AG08395 (cell line): ENCODE measurements at places on chromosomes 16 and 17.

DNA sequence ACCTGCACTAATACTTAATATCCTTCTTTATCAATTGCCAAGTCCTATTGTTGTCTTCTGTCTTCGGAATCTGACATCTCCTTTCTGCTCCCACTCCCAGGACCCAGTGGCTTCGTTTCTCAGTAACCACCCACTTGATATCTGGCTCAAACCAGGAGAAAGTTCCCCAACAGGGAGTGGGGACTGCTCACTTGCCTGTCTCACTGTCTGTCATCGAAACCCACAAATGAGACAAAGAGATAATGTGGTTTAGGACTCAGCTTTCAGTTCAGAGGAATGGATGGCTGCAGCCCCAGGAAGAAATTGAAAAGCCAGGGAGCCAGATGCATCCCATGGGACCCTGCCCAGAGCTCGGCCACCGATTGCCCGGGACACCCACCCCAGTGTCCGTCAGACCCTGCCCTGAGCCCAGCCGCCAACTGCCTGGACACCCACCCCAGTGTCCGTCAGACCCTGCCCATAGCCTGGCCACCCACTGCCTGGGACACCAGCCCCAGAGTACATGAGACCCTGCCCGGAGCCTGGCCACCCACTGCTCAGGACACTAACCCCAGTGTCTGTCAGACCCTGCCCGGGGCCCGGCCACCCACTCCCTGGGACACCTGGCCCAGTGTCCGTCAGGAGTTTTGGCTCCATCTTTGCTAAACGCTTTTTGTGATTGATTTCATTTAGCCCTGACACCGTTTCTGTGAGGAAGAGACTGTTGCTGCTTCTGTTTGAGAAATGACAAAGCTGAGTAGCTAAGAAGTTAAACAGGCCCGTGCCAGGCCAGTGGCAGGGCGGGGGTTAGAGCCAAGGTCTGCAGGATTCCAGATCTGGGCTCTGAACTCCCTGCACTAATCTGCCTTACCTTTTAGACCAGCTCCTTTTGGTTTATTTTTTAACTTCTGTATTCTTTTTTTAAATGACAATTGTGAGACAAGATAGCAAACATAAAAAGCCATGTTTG is 251.4 kb downstream of the PHKB start:
- DNase-seq, result no peak

- peak; percentile 87 for DNase-seq
These were observed 4.5 kb upstream of the MMP28 start for GRCh38 chr17:35799942-35800341.

- no peak for DNase-seq
These were observed 24.9 kb upstream of the BEAN1 start for GRCh38 chr16:66402166-66402565.

- DNase-seq, result no peak
These were observed 32.8 kb upstream of the MNT start for GRCh38 chr17:2433696-2434095.

DNA sequence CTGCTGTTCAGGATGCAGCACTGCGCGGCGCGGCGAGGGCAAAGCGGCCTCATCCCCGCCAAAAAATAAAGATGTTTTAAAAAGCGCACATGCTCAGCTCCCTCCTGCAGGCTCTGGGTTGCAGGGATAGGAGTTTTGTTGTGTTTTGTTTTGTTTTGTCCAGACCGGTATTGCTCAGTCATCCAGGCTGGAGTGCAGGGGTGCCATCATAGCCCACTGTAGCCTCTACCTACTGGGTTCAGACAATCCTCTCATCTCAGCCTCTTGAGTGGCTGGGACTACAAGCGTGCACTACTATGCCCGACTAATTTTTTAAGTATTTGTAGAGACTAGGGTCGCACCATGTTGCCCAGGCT is 636 bp downstream of the WWOX start:
- peak; percentile 36 for DNase-seq

- DNase-seq, result no peak
These were observed 1527.3 kb upstream of the GOT2 start for GRCh38 chr16:60261425-60261824.

DNA sequence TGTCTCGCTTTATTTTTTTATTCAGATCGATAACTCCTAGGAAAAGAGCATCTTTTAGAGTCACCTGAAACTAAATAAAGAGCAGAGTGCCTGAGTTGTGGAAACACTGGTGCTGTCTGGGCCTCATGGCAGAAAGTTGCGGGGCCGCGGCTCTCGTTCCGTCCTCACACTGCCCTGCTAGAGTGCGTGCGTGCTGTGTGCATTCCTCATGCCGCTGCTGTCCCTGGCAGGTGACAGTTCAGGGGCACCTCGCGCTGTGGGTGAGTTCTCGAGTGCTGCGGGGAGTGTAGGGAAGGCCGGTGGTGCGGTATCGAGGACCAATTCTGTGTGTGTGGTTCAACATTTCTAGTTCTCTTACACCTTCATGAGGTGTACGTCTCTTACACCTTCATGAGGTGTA is 136.6 kb downstream of the RPTOR start:
- no peak for DNase-seq

GRCh38 chr17:869567-870525 is 87.7 kb downstream of the MRM3 start:
- DNase-seq, result peak; percentile 66

- peak; percentile 50 for DNase-seq
These were observed 71.5 kb downstream of the GAS7 start for GRCh38 chr17:10126616-10127501.

DNA sequence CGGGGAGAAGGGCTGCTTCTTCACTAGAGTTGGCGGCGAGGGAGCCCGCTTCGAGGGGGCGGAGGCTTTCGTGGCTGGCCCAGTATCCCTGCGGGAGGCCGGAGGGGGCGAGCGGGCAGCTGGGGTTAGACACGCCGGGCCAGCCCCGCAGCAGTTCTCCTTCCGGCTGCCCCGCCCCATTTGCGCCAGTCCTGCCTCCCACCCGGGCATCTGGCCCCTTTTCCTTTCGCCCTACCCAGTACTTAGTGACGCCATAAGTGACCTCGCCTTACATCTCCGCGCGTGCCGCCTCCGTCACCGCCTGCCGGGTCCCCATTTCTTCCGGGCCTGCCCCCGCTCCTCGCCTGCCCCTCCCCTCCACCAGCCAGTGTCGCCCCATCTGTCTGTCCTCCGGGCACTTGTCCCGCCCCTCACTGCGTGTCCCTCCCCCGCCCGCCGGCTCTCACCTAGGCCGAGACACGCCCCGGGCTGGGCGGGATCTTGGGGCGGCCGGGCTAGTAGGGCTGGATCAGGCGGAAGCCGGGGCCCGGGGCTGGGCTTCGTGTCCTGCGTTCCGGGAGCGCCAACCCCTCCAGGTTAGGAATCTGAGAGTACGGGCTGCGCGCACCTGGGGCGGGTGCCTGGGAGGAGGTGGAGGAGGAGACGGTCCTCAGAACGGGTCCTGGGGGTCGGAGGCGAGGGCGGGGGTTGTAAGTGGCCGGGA is 14.3 kb downstream of the SPATA32 start:
- DNase-seq, result peak; percentile 58

DNA sequence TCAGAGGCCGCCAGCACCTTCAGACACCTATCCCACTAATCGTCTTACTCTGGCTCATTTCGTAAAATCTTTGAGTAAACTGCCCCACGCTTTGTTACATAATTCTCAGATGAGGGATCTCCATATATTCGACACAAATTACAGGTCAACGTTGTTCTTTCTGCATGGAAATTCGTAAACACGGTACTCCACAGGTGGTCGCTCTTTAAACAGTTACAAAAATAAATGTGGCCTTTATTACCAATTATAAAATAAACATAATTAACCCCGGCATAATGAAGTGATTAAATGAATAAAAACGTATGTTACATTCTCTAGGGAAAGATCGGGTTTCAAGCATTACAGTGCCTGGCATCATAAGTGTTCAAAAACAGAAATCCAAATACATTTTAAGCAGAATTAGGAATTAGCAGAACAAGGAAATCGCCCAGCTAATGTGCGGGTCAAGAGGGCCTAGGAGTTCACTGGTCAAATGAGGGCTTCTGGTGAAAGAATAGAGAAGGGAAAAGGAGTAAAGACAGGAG is 943 bp upstream of the PIP4K2B start:
- no peak for DNase-seq

DNA sequence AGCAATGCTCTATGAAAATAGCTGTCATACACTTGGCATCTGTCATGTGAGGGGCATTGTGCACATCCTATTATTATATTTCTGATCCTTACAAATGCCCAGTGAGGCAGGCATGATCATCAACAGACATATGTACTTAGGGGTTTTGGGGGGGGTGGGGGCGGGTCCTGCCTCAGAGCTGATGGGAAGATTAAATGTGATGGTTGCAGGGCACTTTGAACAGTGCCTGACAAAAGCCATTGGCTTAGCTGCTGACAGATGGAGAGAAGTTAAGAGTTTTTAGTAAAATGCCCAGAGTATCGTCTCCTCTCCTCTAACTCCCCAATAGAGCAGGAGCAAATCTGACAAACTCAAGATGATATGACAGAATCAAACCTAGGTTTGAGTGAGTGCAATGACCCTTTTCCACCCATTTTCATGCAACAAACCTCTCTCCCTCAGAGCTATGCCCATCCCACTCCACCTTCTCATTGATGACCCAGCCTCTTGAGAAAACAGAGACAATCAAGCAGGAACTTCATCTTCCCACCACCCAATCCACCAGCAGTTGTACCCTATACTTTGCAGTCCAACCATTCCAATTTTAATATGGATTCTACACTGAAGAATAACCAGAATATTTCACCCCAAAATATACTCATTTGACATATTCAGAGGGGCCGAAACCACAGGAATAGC is 4.8 kb downstream of the KLHL11 start:
- DNase-seq, result no peak

GRCh38 chr16:78127130-78127529 is 27.7 kb downstream of the WWOX start:
- DNase-seq, result peak; percentile 38

DNA sequence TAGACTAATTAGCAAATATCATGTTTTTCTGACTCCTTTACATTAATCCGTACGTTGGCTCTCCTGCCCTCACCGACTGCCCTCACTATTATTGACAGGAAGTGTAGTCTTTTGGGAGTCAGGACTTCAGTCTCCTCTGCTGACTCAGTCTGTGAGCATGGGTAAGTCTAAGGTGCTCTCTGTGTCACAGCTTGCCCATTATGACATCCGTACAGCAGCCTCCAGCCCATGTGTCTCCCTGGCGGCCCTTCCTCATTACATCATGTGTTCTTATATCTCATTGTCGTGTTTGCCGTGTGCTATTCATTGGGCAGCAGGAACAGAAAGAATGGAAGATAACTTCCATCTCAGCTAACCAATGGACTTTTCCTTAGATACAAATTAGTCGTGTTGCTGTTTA is 77.5 kb downstream of the MRTFB start:
- no peak for DNase-seq

DNA sequence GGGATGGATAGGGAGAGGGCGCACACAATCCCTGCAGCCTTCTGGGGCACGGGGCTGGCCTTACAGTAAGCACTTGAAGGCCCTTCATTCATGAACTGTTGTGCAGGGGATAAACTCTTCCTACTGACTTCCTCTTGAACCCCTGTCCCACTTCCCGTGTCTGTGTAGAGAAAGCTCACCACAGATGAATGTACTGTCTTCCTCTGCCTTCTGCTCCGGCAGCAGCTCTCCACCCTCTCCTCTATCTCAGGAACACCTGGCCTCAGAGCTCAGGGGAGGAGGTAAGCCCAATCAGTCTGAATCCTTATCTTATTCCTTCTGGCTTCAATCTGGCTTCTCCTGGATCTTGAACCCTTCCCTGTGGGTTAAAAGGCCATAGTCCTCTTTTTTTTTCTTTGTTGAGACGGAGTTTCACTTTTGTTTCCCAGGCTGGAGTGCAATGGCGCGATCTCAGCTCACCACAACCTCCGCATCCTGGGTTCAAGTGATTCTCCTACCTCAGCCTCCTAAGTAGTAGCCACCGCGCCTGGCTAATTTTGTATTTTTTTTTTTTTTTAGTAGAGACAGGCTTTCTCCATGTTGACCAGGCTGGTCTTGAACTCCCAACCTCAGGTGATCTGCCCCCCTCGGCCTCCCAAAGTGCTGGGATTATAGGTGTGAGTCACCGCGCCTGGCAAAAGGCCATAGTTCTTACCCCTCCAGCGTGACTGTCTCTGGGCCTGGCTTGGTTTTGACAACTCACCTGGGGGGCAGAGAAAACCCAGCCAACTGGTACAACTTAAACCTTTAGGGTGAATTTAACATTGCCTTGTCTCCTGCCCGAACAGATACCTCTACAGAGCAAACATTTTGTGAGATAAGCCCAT is 7.2 kb upstream of the SLC52A1 start:
- no peak for DNase-seq

GRCh38 chr16:53996961-53997360 is 289.6 kb downstream of the IRX3 start:
- DNase-seq, result no peak

GRCh38 chr16:11655655-11656054 is 12.6 kb upstream of the SNN start:
- no peak for DNase-seq

- DNase-seq, result no peak
These were observed 112.9 kb downstream of the GP2 start for GRCh38 chr16:20214401-20214800.

DNA sequence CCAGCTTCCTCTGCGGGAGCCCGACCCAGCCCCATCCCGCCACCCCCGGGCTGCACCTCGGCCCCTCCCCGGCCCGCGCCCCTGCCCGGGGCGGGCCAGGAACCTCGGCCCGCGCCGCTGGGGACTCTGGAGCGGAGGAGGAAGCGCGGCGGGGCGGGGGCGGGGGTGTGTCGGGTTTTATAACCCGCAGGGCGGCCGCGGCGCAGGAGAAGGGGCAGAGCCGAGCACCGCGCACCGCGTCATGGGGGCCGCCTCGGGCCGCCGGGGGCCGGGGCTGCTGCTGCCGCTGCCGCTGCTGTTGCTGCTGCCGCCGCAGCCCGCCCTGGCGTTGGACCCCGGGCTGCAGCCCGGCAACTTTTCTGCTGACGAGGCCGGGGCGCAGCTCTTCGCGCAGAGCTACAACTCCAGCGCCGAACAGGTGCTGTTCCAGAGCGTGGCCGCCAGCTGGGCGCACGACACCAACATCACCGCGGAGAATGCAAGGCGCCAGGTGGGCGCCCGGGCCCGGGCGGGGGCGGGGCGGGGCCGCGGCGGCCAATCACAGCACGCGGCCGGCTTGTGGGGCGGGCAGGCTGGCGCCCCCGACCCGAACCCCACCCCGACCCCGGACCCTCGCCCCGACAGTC is at the start of gene ACE:
TSS of gene ACE (plus strand) at position 208 of the 626 bp plus-strand sequence. CDS start at position 242, 34 bp downstream.
- peak; percentile 26 for DNase-seq
